ENCODE measurements at places on chromosomes 6 and 20. TPM values are rescaled to one million over a fixed set of nuclear protein-coding genes. Genes with fewer than 3 reads are reported as not detected.

- DNase-seq: no peak
Observed at GRCh38 chr6:127436578-127437110, 22.5 kb downstream of the KIAA0408 start.

GRCh38 chr20:6492271-6493055 lies 275.0 kb upstream of the BMP2 start:
- no peak for DNase-seq

Gene AGPAT1
- total RNA-seq: 56.2 TPM

DNA sequence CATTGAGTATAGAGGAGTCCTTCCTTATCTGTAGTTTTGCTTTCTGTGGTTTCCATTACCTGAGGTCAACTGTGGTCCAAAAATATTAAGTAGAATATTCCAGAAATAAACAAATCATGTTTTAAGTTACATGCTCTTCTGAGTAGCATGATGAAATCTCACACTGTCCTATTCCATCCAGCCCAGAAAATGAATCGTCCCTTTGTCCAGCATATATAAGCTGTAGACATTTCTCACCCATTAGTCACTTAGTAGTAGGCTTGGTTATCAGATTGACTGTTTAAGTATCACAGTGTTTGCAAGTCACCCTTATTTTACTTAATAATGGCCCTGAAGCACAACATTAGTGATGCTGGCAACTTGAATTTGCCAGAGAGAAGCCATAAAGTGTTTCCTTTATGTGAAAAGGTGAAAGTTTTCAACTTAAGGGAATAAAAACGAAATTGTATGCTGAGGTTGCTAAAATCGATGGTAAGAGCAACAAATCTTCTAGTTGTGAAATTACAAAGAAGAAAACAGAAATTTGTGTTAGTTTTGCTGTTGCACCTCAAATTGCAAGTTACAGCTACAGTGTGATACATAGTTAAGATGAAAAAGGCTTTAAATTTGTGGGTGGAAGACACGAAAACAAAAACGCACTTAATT lies 198.6 kb upstream of the SIM1 start:
- DNase-seq: no peak

Gene MYL9
- 259 TPM for total RNA-seq

DNA sequence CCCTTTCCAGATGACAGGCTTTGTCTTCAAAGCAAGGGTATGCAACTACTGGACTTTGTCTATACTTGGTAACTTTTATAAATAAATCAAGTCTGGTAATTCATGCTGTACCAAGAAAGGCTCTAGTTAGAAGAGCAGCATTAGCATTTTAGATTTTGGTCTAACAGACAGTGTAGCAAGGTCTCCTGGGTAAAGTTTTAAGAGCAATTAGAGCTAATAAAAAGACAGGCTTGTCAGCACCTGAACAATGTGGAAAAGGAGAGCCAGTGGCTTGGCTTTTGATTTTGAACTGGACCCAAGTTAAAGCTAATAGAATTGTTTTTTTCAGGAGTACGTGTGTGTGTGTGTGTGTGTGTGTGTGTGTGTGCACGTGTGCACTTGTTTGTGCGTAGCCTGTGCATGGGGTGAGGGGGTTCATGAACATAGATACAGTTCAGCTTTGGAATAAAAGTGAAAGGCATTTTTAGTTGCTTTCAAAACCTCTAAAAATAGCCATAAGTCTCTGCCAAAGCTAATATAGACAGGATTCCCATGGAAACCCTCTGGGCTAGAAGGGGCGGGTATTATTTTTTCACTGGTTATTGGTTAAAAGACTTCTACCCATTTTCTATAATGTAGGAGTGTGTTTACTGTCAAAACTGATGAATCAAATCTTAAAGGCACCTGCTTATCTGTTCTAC lies 138.4 kb downstream of the KCNQ5 start:
- no peak for DNase-seq

GRCh38 chr6:129188795-129189194 lies 305.9 kb downstream of the LAMA2 start:
- no peak for DNase-seq

DNA sequence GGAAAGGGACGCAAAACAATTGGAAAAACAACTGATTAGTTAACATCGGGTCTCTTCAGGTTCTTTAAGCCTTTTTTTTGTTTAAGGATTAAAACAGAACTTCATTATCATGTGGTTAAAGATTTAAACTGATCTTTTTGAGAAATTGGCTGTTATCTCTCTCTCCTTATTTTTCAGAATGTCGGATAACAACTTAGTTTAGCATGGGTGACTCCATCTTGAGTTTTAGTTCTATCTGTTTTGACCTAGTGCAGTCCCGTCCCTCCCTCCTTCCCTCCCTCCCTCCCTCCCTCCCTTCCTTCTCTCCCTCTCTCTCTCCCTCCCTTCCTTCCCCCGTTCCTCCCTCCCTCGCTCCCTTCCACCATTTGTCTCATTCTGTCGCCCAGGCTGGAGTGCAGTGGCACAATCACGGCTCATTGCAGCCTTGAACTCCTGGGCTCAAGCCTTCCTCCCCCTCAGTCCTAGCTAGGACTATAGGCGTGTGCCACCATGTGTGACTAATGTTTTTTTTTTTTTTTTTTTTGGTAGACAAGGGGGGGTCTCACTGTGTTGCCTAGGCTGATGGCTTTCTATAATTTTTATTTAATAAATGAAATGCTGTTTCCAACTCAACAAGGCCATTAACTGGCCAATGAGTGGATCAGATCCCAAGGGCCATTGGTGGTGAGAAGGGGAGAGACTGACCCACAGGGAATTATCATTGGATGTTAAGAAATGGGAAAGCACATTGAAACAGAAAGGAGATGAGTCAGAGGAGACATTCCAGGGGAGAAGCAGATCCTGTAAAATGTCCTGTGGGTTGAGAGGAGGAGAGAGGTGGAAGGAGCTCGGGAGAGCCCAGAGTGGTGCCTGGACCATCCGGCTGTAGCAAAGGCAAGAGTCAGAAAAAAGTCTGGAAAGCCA lies 13.6 kb downstream of the BAK1 start:
- no peak for DNase-seq

Gene LPA
- 0.03 TPM for total RNA-seq

Gene SLC23A2
- 9.1 TPM for total RNA-seq

Gene RTF2
- total RNA-seq: 76.4 TPM

DNA sequence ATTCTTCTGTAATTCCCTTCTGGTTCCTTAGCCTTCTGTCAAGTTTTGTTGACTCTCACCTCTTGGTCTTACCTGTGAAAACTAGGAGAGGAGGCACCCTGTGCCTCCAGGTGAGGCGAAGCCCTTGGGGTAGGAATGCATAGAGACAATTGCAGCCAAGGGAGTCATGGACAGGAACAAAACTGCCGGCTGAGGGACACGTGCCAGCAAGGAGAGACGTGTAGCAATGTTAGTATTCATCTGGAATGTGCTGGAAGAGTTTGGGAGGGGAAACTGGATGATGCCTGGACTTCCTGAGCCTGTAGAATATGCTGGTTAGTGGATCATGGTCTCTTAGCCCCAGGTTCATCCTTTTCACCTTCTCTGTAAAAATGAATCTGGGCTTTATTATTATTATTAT lies 3.9 kb upstream of the TIAM2 start:
- no peak for DNase-seq

Gene RRAGD
- total RNA-seq: 3.2 TPM

- peak; percentile 69 for DNase-seq
Observed at GRCh38 chr20:62860924-62861691, 514 bp downstream of the TCFL5 start.

Gene NOL7
- total RNA-seq: 53.9 TPM

Gene SIRPB2
- total RNA-seq: 5.4 TPM

Measured in mucosa of descending colon (tissue), 3 donors.